Activated naive CD4-positive, alpha-beta T cell (primary cell): ENCODE measurements at places on chromosomes 2 and 18.

DNA sequence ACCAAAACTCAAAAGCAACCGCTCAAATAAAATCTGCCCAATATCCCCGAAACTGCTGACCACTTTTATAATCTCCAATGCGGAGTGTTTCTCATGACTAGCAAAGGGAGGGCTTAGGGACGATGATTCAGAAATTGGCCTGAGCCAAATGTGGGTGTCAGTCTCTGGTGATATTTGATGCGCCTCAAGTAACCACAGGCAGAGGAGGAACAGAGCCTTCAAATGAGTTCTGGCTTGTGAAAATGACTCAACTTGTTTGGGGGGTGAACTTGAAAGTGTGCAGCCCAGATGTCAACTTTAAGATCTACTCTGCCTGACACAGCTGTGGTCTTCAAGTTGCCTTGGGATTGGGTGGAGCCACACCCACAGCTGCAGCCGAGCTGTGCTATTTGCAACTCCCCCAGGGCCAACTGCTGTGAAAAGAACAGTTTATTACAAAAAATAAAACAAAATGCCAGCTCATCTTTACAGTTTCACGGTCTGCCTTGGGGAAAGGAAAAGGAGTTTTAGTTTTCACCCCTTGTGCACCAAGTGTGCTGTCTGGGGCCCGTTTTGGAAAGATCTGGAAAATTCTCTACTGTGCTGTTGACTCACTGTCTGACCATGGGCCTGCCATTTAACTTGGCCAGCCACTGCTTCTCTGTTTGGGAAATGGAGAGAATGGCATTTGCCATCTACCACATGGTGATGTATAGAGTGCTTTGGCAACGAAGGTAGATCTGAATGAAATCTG, 222.1 kb downstream of the MTX2 start:
- DNase-seq, result no peak

GRCh38 chr2:64168756-64169155, 24.5 kb upstream of the PELI1 start:
- DNase-seq, result no peak

GRCh38 chr18:46069524-46069923, 2.5 kb downstream of the PSTPIP2 start:
- DNase-seq, result no peak

DNA sequence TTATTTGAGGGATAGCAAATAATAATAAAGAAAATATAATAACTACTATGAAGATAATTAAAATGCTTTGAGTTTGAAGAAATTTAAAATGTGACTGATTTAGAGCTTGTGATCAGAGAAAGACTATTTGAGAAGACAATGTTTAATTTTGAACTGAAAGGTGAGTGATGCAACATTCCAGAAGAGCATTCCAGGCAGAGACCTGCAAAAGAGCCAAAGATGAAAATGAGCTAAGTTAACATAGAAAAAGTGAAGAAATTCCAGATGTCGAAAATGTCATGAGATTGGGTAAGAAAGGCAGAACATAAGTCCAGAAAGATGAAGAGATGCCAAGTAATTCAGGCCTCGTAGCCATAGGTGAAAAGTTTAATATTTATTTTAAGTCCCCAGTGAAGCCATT, 215.8 kb downstream of the FSIP2 start:
- DNase-seq, result no peak

GRCh38 chr2:98485453-98485755, 40.7 kb downstream of the INPP4A start:
- DNase-seq, result no peak

GRCh38 chr18:53018791-53019190, 678.8 kb downstream of the DCC start:
- no peak for DNase-seq

- no peak for DNase-seq
These were observed 98.1 kb downstream of the FAM210A start for GRCh38 chr18:13628211-13628610.

DNA sequence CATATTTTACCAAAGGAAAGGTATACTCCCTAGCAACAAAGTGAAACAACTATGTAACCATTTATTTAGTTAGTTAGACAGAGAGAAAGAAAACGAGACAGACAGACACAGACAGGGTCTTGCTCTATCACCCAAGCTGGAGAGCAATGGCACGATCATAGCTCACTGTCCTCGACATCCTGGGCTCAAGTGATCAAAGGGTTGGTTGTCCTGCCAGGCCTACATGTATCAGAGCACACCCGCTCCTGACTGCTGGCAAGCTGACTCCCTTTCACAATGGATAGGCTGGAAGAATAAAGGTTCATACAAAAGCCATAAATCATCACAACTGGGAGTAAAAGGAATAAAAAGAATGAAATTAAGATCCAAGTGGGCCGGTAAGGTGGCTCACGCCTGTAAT, 53.5 kb downstream of the ATL2 start:
- DNase-seq, result no peak

DNA sequence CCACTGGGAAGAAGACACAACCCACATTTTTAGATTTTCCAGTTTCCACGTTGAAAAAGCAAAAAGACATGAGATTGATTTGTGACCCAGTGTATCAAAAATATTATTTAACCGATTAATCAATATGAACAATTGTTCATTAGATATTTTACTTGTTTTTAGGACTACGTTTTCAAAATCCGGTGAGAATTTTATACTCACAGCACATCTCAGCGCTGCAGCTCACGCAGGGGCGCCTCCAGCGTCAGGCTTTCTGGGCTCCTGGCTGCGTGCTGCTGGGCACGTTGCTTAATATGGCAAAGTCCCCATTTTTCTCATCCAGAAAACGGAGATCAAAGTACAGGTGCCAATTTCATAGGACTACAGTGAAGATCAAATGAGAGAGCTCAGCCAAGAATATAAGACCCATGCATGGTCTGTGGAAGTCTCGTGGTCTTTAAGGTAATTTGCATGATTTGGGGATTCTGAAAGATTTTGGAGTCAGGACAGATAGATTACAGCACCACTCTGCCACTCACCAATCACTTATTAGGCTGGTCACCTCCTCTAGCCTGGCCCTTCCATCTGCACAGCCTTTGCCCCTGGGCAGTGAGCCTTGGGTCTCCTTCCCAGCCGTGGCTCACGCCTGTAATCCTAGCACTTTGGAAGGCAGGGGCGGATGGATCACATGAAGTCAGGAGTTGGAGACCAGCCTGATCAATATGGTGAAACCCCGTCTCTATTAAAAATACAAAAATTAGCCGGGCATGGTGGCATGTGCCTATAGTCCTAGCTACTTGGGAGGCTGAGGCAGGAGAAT, 36.2 kb downstream of the PTPN18 start:
- no peak for DNase-seq

- no peak for DNase-seq
These were observed 25.5 kb downstream of the ITGA6 start for GRCh38 chr2:172452845-172453244.

GRCh38 chr2:198144660-198145059, 340.3 kb downstream of the PLCL1 start:
- no peak for DNase-seq

GRCh38 chr2:12170121-12170520, 423.7 kb downstream of the LPIN1 start:
- DNase-seq, result no peak

- no peak for DNase-seq
These were observed 133.4 kb upstream of the NABP1 start for GRCh38 chr2:191544461-191545062.

- DNase-seq, result no peak
These were observed 230.2 kb downstream of the KCNE4 start for GRCh38 chr2:223282221-223282620.

GRCh38 chr2:10515887-10516286, 67.8 kb upstream of the ODC1 start:
- no peak for DNase-seq

- no peak for DNase-seq
These were observed 112.7 kb upstream of the RBMS1 start for GRCh38 chr2:160606341-160606740.

- DNase-seq, result no peak
These were observed 471.2 kb upstream of the HS6ST1 start for GRCh38 chr2:128789776-128790455.

DNA sequence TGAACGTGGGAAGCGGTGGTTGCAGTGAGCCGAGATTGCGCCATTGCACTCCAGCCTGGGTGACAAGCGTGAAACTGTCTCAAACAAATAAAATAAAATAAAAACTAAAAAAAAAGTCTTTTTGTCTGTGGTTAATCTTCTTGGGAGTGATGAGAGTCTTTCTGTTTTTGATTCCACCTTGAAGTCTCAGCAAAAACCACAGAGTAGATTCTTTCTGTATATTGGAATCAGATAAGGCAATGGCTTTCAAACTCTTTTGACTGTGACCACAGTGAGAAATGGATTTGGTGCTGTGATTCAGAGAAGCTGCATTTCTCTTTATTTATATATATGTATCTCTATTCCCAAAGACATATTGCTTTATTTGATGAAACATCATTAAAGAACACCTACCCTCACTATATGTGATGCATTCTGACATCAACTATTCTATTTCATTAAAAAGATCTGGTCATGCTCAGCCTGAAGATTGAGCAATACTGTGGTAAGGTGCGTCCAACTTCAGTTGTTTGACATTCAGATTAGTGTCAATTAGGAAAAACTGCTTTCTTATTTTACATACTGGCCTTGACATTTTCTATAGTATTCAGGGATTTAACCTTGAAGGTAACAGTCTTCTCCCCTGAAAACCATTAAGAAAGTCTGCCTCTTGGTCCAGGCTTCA, 15.6 kb downstream of the HRH4 start:
- DNase-seq, result no peak

- DNase-seq, result no peak
These were observed 44.9 kb upstream of the ASB18 start for GRCh38 chr2:236308855-236309668.

DNA sequence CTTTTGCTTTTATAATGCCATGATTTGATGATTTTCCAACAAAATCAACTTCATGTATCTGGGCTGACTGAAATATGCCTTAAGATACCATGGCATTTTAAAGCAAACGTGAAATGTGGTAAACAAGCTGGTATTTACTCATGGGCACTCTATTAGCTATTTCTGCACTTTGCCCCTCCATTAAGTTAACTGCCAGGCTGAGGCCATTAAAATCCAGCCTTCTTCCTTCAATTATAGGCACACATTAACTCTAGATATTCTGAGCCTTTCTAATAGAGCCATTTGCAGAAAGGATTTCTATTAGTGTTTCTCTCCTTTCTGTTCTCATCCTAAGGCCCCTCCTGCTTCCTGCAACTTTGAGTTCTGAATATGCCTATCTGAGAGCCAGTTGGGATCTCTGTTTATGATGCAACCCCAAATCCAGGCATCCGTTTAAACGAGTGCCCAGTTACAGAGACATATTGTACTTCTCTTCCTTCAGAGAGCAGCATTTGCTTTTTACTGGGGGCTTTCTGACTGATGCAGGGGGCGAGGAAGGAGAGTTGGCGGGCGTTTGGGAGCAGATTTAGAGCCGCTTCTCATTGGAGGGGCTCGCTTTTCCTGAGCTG, 1.6 kb upstream of the KCNJ3 start:
- no peak for DNase-seq

- DNase-seq, result no peak
These were observed 95.6 kb upstream of the CTDP1 start for GRCh38 chr18:79583984-79584401.

DNA sequence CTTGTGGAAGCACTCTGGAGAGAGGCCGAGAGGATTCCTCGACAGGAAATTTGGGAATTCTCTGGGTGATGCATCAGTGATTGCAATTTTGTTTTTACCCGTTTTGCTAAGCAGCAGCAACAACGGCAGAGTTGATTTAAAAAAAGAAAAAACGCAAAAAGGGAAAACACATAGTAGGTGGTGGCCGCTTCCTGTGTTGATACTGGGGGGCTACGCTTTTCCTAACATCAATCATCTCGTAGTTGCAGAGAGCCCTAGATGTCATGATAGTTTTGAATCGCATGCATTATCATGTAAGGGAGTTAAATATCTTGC, 271 bp upstream of the RBM43 start:
- DNase-seq, result no peak

DNA sequence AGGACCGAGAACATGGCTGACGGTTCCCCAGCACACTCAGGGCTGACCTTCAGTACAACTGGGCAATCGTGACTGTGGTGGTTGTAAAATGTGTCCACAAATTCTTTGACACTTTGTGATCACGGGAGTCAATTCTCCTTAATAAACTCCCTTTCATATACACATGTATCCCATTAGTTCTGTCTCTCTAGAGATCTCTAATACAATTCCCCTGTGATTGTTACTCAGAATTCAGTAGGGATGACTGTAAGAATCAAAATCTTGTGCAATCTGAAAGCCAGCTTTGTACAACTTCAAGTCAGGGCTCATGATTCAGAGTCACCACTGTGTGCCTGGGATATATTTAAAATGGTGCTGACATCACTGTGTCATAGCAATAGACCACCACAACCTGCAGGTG, 89.5 kb upstream of the LMAN1 start:
- DNase-seq, result no peak

- no peak for DNase-seq
These were observed 498 bp downstream of the TGOLN2 start for GRCh38 chr2:85327160-85327821.

GRCh38 chr2:96816836-96817702, 1.0 kb downstream of the CNNM3 start:
- no peak for DNase-seq

DNA sequence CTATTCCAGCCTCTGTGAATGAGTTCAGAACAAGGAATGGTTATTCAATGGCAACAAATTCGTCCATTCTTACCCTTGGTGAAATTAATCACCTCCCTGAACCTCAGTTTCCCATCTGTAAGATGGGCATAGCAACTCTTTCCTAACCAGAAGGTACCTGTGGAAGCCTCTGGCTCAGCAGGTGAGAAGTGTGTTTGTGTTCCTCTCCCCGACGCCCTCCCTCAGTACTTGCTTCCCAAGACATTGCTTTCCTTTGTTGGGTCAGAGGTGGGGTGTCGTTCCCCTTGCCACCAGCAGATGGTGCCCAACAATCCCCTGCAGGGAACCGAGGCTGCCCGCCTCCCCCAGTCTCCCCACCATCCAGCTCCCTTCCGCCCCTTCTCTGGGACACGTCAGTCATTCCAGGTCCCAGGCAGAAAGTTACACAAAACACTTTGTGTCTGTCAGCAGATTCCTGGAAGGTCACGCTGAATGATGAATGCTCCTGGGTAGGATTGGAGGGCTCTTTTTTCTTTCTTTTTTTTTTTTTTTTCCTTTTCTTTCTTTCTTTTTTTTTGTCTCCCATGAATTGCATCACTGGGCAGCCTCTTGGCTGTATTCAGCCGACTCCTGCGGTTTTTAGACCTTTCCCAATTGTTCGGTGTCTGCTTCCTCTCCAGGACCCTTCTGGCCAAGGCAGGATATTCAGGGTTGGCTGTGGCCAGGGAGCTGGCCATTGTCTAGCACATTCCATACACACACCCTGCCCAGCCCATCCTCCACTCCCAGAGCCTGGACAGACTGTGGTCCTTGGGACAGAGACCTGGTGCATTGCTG, 117.3 kb downstream of the LPIN1 start:
- peak; percentile 49 for DNase-seq
